ENCODE measurements at places on chromosomes 4 and X. TPM values are rescaled to one million over a fixed set of nuclear protein-coding genes. Genes with fewer than 3 reads are reported as not detected.

The FRAS1 gene
- 6.0 TPM for total RNA-seq

The RAB9A gene
- 9.0 TPM for total RNA-seq

The ITGB1BP2 gene
- 3.3 TPM for total RNA-seq

The AVPR2 gene
- total RNA-seq = not detected

The PCDH18 gene
- 7.7 TPM for total RNA-seq

Measured in liver (tissue), 10 donors.